Cortex of kidney (tissue), 1 donor: ENCODE measurements at places on chromosomes 2 and 18.

DNA sequence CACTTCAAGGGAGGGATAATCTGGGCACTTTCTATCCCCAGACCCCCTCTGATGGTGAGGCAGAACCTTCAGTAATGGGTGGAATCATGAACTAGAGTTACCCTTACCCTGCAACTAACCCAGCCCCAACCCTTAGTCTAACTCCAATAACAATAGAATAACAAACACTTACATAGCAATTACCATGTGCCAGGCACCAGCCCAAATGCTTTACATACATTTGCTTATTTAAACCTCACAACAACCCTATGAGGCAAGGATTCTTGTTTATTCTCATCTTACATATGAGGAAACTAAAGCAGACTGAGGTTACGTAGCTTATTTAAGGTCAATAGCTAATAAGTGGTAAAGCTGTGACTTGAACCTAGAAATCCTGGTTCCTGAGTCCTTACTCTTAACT is 132.8 kb downstream of the CYP26B1 start:
- no peak for DNase-seq

DNA sequence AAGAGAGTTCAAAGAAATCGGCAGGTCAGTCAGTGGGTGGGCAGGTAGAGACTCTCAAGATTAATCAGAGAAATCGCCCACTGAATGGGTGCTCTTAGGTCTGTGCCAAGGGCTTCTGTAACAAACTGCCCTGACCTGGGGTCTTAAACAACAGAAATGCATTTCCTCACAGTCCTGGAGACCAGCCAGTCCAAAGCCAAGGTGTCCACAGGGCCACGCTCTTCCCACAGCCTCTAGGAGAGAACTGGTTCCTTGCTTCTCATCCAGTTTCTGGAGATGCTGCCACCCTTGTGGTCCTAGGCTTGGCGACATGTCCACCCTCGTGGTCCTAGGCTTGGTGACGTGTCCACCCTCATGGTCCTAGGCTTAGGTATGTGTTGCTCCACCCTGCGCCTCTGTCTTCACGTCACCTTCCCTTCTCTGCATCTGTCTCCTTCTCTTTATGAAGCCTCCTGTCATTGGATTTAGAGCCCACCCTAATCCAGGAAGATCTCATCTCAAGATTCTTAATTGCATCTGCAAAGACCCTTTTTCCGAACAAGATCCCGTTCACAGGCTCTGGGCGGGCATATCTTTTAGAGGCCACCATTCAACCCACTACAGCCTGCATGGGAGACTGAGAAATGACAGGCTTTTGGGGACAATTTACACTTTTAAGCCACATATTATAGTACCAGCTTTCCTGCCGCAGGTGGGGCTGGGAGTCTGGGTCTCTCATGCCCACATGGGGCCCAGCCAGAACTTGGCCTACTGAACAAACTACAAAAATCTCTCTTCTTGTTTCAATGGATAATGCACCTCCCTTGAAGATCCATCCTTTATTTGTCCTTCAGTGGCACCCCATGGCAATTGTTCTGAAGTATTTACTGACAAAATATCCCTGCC is 161.3 kb downstream of the ASB1 start:
- no peak for DNase-seq

- DNase-seq, result no peak
Observed at GRCh38 chr18:35114305-35114704, 73.1 kb downstream of the MAPRE2 start.

- no peak for DNase-seq
Observed at GRCh38 chr2:207911856-207912255, 113.5 kb downstream of the PLEKHM3 start.

- DNase-seq, result no peak
Observed at GRCh38 chr2:56483081-56483480, 299.3 kb downstream of the CCDC85A start.

GRCh38 chr2:26009567-26009963 is 24.3 kb upstream of the RAB10 start:
- DNase-seq, result no peak

- no peak for DNase-seq
Observed at GRCh38 chr2:15389895-15390294, 171.2 kb downstream of the NBAS start.

DNA sequence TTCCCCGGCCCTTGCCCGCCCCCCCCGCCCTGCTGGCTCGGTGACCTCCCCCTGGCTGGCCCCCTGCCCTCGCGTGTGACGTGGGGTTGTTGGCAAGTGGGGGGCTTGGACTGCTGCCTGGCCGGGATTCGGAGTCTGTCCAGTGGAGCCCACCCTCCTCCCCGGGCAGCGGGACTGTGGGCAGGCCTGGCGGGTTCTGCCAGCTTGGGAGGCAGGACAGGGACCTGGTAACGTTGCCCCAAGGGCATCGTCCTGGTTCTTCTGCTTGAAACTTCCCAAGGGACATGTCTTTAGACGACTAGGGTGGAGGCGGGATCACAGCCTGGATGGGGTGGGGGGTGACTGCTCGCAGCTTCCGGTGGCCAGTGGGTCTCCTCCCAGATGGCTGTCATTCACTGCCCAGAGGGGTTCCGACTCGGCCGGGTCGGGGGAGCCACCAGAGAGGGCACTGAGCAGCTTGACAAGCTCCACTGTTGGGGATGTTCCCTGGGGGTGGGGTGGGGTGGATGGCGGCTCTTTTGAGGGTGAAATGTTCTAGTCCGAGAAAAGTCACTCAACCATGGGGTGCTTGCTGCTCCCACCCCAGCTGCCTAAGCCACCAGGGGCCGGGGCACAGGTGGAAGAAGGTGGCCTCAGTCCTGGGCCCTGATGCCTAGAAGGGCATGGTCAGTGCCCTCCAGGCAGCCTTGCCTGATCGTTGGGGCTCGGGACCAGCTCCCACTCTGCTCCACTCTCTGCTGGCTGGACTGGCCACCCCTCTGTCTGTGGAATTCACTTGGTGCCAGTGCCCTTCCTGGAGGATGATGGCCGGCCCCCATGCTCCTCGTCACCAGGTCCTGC is 4.3 kb upstream of the HS6ST1 start:
- no peak for DNase-seq

GRCh38 chr18:4024702-4025101 is 430.4 kb downstream of the DLGAP1 start:
- DNase-seq, result no peak

DNA sequence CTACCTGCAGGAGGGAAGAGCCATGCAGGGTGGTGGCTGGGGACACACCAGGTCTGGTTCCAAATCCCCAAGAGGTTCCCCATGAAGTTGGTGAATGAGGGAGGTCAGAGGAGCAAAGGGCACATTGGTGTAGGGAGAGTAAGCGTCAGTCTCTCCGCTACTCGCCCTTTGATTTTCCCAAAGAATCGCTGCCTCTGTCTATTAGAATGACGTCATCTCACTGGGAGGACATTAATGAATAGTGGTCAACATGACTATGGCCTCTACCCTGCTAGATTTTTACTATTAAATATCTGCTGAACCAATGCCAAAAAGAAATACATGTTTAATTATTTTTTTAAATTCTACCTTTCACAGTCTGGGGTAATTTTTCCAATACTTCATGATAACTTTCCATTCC is 109.6 kb upstream of the SNTG2 start:
- DNase-seq, result no peak

- DNase-seq, result no peak
Observed at GRCh38 chr2:201973305-201973928, 60.2 kb upstream of the FZD7 start.

GRCh38 chr2:159106109-159106508 is 137.7 kb downstream of the TANC1 start:
- no peak for DNase-seq

- no peak for DNase-seq
Observed at GRCh38 chr2:36729067-36729466, 32.6 kb downstream of the VIT start.

DNA sequence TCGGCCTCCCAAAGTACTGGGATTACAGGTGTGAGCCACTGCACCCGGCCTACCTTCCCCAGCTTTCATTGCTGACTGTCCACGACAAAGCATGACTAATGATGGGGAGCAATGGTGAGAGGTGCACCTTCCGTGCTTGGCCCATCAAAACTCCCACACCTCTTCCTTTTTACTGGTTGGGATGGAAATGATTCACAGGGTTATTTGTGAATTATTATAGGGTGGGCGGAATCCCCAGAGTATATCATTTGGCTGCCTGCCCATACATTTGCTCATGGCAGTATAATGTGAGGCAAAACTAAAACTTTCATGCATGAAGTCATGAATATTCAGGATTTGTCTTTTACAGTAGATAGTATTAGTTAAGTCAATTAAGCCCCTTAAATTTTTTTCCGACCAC is 334.2 kb upstream of the NETO1 start:
- DNase-seq, result no peak

GRCh38 chr2:53945538-53945937 is 25.3 kb downstream of the PSME4 start:
- DNase-seq, result no peak

GRCh38 chr2:216491793-216492596 is 6.6 kb upstream of the RPL37A start:
- DNase-seq, result no peak

DNA sequence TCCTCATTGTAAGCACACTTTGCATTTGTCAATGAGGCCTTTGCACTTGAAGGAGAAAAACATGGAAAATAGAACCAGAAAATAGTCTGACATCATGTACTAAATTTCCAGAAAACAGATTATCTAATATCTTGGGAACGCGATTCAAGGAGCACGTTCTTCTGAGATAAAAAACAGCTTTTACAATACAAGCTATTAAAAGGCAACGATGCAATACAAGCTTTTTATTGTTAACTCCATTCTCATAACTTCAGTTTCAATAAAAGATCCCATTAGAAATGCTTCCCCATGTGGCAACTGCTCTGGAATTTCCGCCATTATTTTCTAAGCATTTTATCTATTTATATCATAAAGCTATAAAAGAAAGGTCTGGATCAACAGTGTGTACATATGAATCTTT is 40.3 kb downstream of the NRXN1 start:
- no peak for DNase-seq

GRCh38 chr2:210190345-210190744 is 19.1 kb upstream of the KANSL1L start:
- no peak for DNase-seq

DNA sequence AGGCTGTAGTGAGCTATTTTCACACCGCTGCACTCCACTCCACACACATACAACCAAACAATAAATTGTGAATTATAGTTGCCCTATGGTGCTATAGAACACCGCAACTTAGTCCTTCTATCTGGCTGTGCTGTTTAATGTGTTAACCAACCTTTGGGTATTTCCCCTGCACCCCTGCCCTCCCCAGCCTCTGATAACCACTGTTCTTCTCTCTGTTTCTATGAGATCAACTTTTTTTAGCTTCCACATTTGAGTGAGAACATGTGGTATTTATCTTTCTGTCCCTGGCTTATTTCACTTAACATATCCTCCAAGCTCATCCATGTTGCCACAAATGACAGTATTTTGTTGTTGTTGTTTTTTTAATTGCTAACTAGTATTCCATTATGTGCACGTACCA is 32.5 kb downstream of the TET3 start:
- no peak for DNase-seq

GRCh38 chr2:30436859-30437435 is 10.1 kb upstream of the LCLAT1 start:
- DNase-seq, result no peak

GRCh38 chr2:79248776-79249175 is 89.2 kb upstream of the REG3A start:
- no peak for DNase-seq

DNA sequence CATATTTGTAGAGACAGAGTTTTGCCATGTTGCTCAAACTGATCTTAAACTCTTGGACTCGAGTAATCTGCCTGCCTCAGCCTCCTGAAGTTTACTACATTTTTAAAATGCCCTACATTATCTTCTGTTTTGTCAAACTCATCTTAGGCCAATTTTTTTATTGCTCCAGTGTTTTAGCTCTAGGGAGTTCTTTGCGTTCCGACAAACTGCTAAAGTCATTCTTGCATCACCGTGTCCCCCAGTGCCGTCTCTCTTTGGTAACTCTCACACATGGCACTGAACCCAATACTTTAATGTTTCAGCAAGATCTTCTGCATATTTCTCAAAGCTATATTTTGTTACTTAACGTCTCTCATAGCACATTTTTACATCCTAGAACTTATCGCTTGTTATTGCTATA is 440.9 kb upstream of the NRXN1 start:
- DNase-seq, result no peak

DNA sequence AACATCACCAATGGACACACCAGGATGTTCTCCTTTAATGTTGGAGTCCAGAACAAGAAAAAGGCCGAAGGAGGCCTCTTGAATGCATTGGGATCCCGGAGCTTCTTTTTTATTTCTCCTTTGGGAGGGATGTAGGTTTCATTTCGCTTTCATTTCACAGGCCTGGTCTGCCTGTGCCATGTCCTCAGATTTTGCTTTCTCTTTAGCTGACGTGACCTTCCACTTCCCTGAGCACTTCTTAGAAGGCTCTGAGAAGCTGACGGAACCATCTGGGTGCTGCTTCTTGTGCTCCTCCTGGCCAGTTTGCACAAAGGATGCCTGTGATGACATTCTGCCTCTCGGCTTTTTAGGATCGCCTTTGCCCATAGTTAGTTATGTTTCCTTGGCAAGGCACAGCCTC is 15.1 kb upstream of the MBOAT2 start:
- DNase-seq, result no peak

DNA sequence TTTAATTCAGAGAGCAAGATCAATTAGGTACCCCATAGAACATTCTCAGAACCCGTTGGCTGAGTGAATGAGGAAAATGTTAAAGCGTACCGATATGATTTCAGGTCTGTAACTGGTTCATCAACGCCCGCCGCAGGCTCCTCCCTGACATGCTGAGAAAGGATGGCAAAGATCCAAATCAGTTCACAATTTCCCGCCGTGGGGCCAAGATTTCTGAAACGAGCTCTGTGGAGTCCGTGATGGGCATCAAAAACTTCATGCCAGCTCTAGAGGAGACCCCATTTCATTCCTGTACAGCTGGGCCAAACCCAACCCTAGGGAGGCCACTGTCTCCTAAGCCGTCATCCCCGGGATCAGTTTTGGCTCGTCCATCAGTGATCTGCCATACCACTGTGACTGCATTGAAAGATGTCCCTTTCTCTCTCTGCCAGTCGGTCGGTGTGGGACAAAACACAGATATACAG is 7.3 kb downstream of the TGIF1 start:
- no peak for DNase-seq

DNA sequence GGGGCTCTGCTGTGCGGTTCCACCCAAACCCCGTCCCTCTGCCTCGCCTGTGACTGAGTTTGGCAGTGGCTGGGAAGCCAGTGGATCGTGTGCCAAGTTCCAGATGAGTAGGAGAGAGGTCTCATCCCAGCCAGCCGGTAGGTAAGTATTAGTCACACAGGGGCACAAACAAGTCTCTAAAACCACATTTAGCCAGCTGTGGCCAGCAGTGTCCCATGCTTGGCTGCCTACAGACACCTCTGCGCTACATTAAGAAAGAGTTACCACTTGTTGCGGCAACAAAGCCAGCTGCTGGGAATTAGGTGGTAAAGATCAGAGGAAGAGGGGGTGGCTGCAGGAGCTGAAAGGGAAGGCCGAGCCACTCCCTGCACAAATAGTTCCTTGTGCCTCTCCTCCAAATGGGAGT is 81.2 kb downstream of the GATA6 start:
- no peak for DNase-seq

- DNase-seq, result no peak
Observed at GRCh38 chr18:51077217-51077616, 47.2 kb downstream of the SMAD4 start.

GRCh38 chr2:63372549-63372948 is 215.7 kb downstream of the WDPCP start:
- DNase-seq, result no peak

- DNase-seq, result no peak
Observed at GRCh38 chr2:29113891-29114321, 1.3 kb upstream of the CLIP4 start.

GRCh38 chr18:58354791-58355190 is 274.1 kb downstream of the ALPK2 start:
- no peak for DNase-seq

GRCh38 chr18:38321262-38321661 is 755.7 kb upstream of the CELF4 start:
- no peak for DNase-seq
